ENCODE measurements at places on chromosomes 1 and 21.

DNA sequence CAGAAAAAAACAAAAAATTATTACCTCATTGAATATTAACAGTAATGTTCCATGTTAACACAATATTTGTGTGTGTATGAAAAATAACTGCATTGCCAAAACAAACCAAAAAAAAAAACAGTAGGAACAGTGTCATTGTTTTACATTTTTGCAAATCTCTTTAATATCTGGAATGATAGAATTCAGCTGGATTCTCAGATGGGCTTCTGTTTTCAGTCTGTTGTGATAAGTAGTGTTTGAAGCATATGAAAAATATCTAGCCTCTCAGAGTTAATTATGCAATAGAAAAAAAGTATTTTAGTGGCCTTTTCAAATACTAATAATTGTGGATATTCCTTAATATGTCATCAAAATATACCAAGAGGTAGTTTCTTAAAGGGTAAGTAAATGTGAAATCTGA, 52.9 kb upstream of the RWDD3 start:
- DNase-seq: no peak

DNA sequence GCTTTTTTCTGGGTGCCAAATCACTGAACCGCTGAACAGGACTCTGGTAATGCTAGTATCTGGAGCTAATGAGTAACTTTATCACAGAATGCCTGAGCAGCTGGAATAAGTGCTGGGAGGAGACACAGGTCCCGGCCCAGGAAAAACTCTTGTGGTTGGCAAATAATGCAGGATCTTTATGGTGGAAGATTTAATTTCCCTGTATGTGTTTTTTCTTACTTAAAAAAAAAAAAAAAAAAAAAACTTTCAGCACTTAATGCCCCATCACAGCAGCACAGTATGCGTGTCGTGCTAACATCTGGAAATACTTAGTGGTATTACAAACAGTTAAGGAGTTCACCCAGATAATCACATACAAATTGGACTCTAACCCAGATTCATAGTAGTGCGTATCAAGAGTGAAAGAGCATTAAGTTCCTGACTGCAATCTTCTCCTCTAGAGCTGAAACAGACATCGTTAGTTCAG, 220.7 kb downstream of the TOMM20 start:
- no peak for DNase-seq

DNA sequence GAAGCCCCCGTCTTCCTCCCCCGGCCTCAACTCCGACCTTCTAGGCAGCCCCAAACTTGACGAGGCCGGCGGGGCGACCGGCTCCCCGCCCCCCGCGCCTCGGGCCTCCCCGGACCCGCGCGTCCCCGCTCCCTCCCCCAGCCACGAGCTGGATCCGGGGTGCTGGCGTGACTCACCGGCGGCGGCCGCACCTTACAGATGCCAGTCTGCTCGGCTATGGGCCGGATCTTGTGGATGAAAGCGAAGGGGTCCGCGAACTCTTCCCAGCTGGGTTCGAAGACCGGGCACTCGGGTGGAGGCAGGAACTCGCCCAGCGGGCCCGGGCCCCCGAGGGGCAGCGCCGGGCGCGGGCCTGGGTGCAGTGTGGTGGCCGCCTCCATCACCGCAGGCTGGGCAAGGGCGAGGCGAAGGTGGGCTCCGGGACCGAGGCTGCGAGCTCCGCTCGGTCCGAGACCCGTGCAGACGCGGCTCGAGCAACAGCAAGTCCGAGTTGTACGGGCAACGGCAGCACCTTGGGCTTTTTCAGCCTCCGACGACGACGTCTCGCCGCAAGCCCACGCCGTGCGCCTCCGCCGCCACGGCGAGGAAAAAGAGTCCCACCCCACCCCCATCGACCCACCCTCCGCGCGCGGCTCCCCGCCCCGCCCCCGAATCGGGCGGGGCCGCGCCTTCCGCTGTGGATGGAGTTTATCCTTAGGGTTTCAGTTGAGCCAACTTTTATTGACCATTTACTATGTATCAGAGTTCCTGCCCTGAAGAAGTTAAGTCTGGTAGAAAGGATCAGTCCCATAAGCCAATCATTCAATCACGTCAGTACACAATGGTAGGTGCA, at the start of gene KDM5B:
Gene KDM5B (minus strand): TSS at position 496 of the 832 bp plus-strand sequence. CDS start 116 bp downstream, at position 380.
- DNase-seq: peak; percentile 84

DNA sequence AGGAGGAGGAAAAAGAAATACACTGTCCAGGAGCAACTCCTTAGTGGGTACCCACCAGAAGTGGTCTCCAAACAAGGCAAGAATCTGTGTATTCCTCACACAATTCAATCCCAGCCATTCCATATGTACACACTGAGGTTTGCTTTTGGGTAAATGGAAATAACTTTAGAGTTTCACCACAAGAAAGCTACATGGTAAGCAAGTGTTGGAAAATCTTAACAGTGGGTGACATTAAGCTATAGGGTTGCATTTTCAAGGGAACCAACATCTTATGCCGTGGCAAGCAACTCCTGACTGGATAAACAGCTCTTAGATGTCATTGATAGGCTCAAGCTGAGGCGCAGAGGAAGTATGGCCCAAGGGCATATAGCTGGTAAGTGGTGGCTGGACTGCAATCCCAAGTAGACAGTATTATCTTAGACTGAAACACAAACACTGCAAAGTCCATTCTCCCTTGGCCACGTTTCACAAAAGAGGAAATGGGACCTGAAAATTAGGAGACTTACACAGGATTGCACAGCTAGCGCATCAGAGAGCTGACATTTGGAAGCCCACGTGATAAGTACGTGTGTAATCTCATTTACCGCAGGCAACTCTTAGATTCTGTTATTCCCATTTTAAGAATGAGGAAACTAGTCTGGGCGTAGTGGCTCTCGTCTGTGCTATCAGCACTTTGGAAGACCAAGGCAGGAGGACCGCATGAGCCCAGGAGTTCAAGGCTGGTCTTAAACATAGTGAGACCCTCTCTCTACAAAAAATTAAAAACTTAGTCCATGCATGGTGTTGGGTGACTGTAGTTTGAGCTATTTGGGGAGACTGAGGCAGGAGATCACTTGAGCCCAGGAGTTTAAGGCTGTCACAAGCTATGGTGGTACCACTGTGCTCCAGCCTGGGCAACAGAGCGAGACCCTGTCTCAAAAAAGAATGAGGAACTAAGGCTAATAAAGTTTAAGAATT, 4.0 kb upstream of the BRWD1 start:
- DNase-seq: no peak

DNA sequence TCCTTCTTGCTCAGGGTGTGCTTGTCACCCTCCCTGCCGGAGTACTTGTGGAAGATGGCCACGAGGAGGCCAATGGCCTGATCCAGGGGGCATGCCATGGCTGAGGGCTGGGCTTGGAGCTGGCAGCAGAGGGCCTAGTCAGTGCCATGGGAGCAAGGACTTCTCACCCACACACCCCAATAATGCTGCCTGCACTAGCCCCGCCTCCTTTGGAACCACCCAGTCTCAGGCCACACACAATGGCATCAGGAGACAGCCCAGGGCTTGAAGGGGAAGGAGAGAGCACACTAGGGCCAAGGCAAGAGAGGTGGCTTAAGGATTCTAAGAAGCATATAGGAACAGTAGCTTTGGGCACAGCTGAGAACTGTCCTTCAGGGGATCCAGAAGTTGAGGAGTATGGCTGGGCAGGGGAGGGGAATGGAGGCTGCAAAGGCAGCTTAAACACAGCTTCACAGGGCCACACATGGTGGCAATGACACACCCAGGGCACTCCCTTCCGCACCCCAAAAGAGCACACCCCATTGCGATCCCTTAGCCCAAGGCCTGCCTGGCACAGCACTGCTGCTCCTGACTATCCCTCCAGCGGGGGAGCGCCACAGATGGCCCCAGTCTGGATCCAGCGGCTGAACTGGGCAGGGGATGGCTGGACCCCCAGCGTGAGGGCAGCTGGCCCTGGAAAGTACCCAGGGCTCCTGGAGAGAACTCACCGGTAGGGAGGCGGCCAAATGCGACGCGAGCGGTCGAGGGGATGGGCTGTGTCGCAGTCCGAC, at the start of gene S100A6:
Gene S100A6 (minus strand): TSS at position 750 of the 770 bp plus-strand sequence. CDS start 652 bp downstream, at position 98.
- peak; percentile 50 for DNase-seq

- DNase-seq: no peak
Observed at GRCh38 chr1:55720261-55720660, 505.1 kb upstream of the USP24 start.

GRCh38 chr1:161207173-161207572, 5.0 kb downstream of the NDUFS2 start:
- DNase-seq: no peak

DNA sequence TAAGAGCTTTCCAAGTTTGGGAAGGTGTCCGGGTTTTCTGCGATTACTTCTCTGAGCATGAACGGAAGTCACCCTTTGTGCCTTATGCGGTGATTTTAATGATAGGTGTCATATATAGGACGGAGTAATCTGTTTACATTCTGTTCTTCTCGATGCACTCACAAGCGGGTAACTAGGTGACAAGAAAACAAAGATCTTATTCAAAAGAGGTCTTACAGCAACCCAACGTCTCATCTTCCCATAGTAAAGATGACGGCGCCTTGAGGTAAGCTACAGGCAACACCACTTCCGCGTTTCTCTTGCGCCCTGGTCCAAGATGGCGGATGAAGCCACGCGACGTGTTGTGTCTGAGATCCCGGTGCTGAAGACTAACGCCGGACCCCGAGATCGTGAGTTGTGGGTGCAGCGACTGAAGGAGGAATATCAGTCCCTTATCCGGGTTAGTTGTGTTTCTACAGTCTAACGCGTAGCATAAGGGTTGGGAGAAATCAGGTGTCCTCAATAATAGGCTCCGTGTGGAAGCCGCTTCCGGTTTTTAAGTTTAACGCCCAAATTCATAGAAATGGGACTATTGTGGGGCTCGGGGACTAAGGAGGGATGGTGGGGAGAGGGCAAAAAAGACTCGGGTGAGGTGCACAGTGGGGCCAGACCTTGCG, at the start of gene UFC1:
Gene UFC1 (plus strand): TSS at position 297 of the 656 bp plus-strand sequence. CDS start 20 bp downstream, at position 317.
- peak; percentile 96 for DNase-seq

GRCh38 chr21:15272171-15272570, 207.4 kb upstream of the NRIP1 start:
- no peak for DNase-seq

GRCh38 chr1:89149229-89149628, 23.3 kb upstream of the GBP2 start:
- DNase-seq: peak; percentile 30

GRCh38 chr1:19398309-19398760, 86.2 kb downstream of the SLC66A1 start:
- no peak for DNase-seq

DNA sequence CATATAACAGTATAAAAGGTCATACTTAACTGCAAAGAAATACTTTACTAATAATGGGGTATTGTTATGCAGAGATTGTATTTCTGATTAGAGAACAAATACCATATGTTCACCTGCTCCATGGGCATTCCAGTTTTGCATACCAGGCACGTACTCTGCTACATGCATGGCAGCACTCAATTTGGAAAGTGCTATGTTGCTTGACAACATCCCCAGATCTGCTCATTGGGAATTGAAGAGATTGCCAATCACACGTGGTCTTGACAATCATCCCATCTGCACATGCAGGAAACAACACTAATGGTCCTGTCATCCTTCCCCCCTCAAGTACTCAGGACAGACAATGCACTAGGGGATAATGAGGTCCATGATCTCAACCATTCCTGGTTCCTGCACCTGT, 63.4 kb upstream of the PDE4B start:
- peak; percentile 67 for DNase-seq

DNA sequence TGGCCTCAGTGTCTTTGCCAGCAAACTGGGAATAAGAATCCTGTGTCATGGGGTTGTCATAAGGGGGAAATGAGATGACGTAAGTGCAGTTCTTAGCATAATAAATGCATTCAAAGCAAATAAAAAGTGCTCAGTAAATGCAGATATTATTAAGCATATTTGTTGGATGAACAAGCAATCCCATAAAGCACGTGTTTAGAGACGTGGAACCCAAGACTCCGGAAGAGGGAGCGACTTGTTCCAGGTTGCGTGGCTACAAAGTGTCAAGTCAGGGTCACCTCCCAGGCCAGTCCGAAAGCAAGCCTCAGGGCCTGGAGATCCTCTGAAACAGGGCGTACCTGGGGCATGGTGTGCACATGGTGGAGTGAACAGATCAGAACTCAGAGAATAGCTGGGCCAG, 58.0 kb upstream of the LAPTM5 start:
- DNase-seq: no peak

GRCh38 chr1:3111348-3112021, 42.5 kb downstream of the PRDM16 start:
- no peak for DNase-seq

DNA sequence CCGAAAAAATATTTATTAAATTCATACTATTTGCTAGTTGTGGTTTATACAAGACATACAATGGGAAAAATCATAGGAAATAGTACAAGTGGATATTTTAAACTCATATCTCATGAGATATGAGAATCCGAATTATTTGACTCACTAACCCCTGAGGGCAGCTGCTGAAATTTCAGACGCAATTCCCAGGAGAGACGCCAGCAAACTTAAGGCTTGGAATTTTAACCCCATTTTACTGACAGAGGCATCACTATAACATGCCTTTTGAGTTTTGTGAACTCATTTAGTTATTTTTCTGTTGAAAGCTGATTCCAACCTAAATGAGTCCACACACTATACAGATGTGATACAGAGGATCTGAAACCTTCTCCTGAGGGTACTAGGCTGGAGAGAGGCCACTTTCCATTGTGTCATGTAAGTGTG, 5.9 kb upstream of the MROH9 start:
- no peak for DNase-seq
